A673 (cell line): ENCODE measurements at places on chromosomes 16 and 17.

- no peak for DNase-seq
These were observed 27.8 kb downstream of the NUP88 start for GRCh38 chr17:5391678-5392077.

GRCh38 chr16:57689762-57690558 lies 4.6 kb upstream of the DRC7 start:
- no peak for DNase-seq

GRCh38 chr16:47129755-47130435 lies 13.8 kb downstream of the NETO2 start:
- DNase-seq, result no peak

GRCh38 chr17:65097110-65097509 lies 40.1 kb upstream of the RGS9 start:
- DNase-seq, result no peak

- DNase-seq, result peak; percentile 93
These were observed at the start of gene ZNF598 for GRCh38 chr16:2009791-2010510. TSS of gene ZNF598 (minus strand) at chr16:2009821.

- DNase-seq, result no peak
These were observed 11.6 kb downstream of the MYO19 start for GRCh38 chr17:36523113-36523512.

GRCh38 chr16:30184096-30184890 lies 891 bp downstream of the CORO1A start:
- no peak for DNase-seq

GRCh38 chr16:53974484-53975080 lies 270.6 kb downstream of the FTO start:
- DNase-seq, result no peak

GRCh38 chr17:62049299-62049698 lies 15.8 kb downstream of the MED13 start:
- DNase-seq, result no peak
